ENCODE measurements at places on chromosomes 13 and 19. TPM values are rescaled to one million over a fixed set of nuclear protein-coding genes. Genes with fewer than 3 reads are reported as not detected.

- DNase-seq, result no peak
These were observed 60.2 kb upstream of the RAP2A start for GRCh38 chr13:97373787-97374186.

DNA sequence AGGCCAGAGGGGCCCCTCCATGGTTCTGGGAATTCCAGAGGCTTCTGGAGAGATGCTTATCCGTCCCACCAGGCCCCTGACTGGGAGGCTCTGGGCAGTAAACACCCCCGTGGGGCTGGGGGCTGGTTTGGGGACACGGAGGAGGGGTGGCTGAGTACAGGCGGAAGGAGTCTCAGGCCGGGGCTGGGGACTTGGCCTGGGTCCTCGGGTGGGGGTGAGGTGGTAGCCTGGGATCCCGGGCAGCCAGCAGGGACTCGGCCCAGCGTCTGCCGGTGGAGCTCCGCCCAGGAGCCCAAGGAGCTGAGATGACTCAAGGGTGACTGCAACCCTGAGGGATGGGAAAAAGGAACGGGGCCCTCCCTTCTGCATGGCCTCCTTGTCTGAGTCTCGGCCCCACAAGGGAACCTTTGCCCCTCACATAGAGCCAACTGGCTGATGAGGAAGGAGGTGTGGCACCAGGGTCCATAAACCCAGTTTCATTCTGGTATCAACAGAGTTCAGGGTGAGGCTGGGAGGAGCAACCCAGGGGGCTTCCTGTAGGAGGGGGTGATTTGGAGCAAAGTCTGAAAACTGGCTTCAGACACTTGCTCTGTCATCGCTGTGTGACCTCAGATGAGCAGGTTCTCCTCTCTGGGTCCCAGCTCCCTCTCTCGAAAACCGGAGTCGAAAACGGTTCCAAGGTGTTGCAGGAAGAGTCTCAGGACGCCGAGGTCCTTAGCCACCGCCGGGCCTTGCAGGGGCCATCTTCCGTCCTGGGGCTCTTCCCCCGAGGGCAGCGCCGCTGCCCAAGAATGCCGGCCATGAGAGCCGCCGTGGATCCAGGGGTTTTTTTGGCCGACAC is 809 bp downstream of the MISP start:
- no peak for DNase-seq

DNA sequence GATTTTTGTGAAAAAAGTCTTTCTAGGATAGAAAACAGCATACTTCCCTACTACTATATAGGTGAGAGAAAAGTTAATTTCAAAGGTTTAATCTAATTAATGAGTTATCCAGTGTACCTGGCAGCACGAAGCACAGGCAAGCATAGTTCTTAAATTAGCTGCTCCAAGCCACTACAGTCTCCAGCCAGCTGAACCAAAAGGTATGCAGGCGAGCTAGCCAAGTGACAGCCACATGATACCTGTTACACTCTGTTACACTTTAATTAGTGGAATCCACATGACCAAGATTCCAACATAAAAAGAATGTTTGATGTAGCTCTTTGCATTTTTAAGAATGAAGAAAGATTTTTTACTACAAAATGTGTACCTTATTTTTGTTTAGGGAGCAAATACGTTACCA is 15.5 kb downstream of the SLC25A30 start:
- no peak for DNase-seq

DNA sequence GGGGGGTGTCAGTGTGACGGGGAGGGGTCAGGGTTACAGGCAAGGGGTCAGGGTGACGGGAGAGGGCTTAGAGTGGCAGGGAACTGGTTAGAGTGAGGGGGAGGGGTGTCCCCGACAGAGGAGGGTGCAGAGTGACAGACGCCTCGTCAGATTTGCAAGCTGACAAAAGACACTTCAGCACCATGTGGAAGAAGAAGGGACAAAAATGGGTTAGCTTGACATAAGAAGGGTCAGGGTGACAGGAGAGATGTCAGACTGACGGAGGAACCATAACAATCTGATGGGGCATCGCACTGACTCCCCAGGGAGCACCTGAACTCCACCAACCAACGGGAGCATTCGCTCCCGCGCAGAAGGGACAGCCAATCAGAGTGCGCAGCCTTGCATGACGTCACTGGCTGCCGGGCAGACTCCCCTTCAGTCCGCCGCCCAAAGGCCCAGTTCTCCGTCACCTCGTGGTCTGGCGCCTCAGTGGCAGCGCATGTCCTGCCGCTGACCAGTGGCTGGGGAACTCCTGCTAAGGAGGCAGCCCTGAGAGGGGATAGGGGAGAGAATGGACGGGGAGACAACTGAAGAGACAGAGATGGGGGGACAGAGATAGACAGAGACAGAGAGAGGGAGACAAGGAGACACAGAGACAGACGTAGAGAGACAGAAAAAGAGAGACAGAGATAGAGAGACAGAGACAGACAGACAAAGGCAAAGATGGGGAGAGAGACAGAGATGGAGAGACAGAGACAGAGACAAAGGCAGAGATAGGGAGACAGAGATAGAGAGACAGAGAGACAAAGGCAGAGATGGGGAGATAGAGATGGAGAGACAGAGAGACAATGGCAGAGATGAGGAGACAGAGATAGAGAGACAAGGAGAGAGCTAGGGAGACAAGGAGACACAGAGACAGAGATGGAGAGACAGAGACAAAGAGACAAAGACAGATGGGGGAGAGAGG is 30.2 kb downstream of the C19orf81 start:
- DNase-seq, result peak; percentile 62

GRCh38 chr19:27679399-27679798 is 1533.6 kb downstream of the UQCRFS1 start:
- no peak for DNase-seq

DNA sequence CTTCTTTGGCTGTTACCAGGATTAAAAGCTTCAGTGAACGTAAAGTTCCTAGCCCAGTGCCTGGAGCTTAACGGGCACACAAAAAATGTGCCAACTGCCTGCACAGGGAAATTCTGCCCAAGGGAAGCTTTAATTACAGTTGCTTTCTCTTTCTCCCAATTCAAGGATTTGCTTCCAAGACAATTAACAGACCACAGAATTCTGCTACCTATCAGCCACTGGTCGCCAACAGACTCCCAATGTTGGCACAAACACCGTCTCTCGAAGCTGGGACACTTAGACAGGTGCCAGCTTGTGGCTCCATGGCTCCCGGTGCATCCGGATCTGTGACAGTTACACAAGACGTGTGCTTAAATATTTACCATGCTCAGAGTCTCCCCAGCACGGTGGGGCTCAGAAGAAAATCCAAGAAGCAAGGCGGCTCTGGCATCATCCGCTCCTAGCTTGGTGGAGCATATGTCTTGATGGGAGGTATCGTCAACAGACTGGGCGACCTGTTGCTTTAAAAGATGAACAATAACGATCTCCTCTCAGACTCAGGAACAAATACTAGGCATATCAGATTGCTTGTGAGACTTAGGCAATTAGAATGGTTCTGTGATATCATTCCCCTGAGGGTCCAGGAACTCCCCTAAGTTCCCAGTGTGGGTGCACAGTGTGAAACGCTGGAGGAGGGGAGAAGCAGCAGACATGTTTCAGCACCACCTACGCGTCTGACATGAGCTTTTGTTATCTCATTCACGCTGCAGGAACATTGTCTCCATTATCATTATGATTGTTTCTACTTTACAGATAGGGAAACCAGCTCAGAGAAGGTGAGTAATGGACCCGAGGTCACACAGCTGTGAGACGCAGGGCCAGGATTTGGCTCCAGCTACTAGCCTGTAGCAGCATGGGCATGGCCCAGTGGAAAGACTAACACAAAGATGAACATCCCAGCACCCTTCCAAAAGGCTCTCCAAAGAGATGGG is 61.6 kb downstream of the ALOX5AP start:
- DNase-seq, result no peak

The RNU6-9 gene
- not detected for polyA plus RNA-seq

The APOE gene
- 280 TPM for polyA plus RNA-seq

The LRCH1 gene
- polyA plus RNA-seq, result 37.4 TPM

The ADAMTSL5 gene
- polyA plus RNA-seq, result 0.62 TPM

The KLHL26 gene
- polyA plus RNA-seq, result 11.4 TPM

The PTGIR gene
- polyA plus RNA-seq, result 1.3 TPM

The PCDH8 gene
- not detected for polyA plus RNA-seq

The SHD gene
- 3.5 TPM for polyA plus RNA-seq
